ENCODE measurements at places on chromosomes 4 and X. TPM values are rescaled to one million over a fixed set of nuclear protein-coding genes. Genes with fewer than 3 reads are reported as not detected.

- DNase-seq: no peak
Measured at GRCh38 chr4:138867404-138867803, 148.2 kb upstream of the NOCT start.

FDCSP gene
- total RNA-seq: not detected

GRCh38 chrX:126165721-126166461, at the start of gene DCAF12L2:
TSS of gene DCAF12L2 (minus strand) at chrX:126166289. CDS start at chrX:126165924, 365 bp downstream.
- no peak for DNase-seq

DNA sequence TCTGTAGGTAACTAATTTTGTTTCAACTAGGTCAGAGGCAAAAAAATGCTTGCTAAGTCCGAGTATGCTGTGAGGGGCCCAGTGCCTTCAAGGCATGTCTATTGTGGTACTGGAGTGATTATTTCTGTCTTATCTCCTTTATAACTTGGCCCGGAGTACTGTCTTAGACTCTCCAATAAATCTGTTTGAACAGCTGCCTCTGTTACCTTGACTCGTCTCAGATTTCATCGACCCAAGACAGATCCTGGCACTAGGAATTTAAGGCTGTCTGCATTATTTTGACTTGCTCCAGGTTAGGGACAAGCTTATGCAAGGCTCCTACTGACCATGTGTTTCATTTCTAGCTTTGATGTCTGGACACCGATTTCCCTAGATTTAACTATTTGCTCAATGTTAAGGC, 41.1 kb upstream of the NKAP start:
- DNase-seq: no peak

GRCh38 chr4:182276210-182277109, 33.3 kb downstream of the TENM3 start:
- DNase-seq: no peak

USP53 gene
- total RNA-seq: 208 TPM

Data from thoracic aorta (tissue), 2 donors.